ENCODE measurements at places on chromosomes 7 and 10. TPM values are rescaled to one million over a fixed set of nuclear protein-coding genes. Genes with fewer than 3 reads are reported as not detected.

ASB10 gene
- not detected for polyA plus RNA-seq

GSTO1 gene
- 125 TPM for polyA plus RNA-seq

CYP3A4 gene
- polyA plus RNA-seq: 0.05 TPM

ABCB4 gene
- 0.75 TPM for polyA plus RNA-seq

STAG3 gene
- 1.9 TPM for polyA plus RNA-seq

NPY4R gene
- polyA plus RNA-seq: not detected

Data from ovary (tissue), 10 donors.